ENCODE measurements at places on chromosomes 3 and 15.
A peak's percentile ranks its signal among the peaks of the same experiment; 100 is the strongest.

DNA sequence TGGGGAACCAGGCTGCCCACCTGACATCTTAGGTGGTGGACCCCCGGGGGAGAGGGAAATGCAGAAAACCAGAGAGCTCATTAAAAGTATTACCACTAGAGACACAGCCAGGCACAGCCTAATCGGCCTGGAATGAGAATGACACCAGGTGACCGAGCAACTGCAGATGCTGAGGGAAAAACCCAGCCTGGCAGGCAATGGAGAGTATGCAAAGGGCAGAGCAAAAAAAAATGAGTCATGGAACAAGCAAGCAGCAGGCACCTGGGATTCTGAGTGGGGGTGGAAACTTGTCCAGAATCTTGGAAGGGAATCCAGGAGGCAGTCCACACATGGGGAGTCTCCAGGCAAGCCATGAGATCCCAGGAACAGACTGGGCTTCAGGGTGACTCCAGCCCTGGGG, 183.7 kb upstream of the LRRN1 start:
- no peak for DNase-seq

DNA sequence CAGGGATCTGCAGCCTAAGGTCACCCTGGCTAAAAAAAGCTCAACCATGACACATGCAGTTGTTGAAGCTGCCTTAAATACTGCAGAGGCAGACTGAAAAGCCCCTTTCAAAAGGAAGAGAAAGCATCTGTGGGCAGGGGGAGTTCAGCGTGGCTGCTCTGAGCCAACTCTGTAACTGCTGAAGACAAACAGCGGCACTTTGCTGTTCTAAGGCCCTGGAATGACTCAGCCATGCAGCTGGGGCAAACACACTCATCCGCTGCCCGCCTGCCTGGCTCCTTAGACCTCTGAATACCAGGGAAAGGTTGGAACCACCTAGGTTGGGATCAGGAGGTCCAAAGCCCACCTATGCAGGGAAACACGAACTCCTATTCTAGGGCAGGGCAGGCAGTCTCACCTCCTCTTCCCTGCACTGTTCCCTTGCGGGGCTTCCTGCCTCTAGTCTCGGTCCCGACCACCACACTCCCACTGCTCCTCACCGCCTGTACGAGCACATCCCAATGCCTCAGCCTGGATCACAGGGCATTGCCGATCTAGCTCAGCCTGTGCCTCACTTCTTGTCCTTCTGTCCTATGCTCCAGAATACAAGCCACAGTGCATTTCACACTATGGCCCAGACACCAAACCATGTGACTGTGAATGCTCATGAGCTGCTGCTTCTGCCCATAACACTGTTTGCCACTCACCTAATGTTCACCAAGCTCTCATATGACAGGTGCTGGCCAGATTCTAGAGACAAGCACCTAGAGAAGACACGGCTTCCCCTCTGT, 6.6 kb upstream of the MUSTN1 start:
- no peak for DNase-seq

- DNase-seq = no peak
These were observed 81.4 kb upstream of the PXYLP1 start for GRCh38 chr3:141150081-141150830.

DNA sequence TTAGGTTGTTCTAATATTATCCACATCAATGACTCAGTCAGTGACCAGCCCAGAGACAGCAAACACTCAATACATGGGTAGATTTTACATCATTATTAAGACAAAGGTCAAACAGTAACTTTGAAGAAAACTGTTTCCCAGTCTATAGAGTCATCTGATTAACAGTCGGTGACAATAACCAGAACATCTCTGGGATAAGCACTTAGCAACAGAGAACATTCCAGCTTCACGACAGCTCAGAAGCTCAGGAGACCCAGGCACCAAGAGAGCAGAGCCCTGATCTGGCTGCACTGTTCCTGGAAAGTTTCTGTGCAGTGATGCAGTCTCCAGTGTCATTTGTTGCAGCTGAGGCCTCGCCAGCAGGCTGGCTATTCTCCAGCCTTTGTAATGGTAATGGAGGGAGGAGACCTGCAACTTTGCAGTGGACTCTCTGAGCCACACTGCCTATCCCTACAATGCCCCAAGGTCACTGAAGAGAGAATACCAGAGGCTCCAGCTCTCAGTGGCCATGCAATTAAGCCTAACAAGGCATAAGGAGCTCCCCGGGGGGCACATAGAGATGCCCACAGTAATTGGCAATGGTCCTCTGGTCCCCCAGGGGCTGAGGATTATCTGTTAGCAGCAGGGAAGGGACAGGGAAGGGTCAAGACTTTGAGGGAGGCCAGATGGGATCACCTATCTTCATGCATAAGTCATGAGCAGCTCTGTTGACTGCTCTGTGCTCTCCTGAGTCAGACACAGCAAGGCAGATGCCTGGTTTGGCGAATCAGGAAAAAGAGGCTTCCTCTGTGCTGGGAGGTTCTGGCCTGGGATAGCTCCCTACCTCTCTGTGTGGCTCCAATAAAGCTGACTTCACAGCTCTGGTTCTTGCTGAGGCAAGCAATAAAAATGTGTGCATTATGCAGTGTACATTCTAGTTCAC, 163.6 kb downstream of the CTNNB1 start:
- DNase-seq = no peak

- no peak for DNase-seq
These were observed 250.9 kb upstream of the CFAP20DC start for GRCh38 chr3:59300733-59301132.

GRCh38 chr3:29746163-29746760, 465.4 kb downstream of the RBMS3 start:
- DNase-seq = no peak

GRCh38 chr15:91122296-91122695, 22.2 kb downstream of the SV2B start:
- no peak for DNase-seq

GRCh38 chr3:187318819-187319616, 27.5 kb upstream of the MASP1 start:
- peak; percentile 60 for DNase-seq

GRCh38 chr3:175512700-175513099, 653.6 kb downstream of the NAALADL2 start:
- DNase-seq = no peak

DNA sequence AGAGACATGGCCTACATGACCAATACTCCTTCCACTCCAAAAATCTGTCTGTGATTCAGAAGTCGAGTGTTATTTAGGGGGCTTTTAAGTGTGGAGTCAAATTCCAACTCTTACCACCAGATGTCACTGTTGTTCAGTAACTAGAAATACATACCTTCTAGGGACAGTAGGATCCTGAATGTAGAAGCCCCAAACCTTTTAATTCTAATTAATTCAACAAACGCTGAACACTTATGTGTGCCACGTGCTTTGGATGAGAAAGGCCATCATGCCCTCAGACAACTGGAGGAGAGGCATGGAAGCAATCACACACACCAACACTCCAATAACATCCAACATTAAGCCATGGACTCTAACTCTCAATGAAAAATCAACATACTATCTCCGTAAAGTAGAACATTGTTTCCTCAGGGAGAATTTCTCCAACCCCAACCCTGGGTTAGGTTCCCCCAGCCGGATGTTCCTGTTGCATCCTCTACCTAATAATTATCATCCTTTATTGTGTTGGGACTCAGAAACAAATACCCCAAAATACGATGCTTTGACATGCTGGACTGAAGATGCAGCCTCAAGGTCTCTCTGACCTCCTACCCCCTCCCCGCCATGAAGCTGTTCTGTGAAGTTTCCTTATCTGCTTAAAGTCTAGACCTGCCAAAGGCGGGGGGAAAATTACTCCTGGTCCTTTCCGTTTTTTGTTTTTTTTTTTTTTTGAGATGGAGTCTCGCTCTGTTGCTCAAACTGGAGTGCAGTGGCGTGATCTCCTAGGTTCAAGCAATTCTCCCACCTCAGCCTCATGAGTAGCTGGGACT, 8.0 kb upstream of the CCDC13 start:
- peak; percentile 90 for DNase-seq

DNA sequence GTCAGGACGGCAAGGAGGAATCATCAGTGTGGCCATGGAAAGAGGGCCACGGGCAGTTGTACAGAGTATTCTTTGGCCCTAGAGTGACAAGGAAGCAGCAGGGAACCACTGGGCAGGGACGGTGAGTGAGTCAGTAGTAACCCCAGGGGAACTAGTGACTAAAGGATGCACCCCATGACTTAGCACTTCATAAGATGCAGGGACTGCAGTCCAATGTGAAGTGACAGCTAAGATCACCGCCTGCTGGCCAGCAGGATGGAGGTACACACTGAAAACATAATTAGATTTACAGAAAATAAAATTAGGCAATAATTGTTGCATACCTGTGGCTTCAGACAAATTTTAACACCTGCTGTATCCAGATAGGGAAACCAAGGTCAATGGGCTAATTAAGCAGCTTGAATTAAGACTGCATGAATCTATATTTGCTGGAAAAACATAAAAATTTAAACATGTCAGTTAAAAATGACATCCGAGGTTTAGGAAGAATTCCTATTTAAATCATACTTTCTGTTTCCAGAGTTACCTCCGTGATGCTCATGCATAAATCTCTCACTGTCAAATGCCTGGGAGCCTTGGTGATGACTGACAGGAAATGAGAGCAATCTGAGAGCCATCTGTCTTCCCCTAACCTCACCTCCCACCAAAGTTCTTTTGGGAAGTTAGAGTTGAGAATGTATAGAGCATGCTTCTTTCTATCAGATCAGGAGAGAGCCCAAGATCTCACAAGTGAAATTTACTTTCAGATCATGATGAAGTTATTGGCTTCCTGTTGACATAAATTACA, 56.5 kb downstream of the DCLK3 start:
- peak; percentile 18 for DNase-seq

- no peak for DNase-seq
These were observed 20.6 kb upstream of the SLC4A7 start for GRCh38 chr3:27504749-27505148.

- peak; percentile 100 for DNase-seq
These were observed at the start of gene SIN3A for GRCh38 chr15:75451674-75452363. SIN3A (minus strand) TSS chr15:75451690; CDS start chr15:75430375, 21,315 bp downstream.

- peak; percentile 26 for DNase-seq
These were observed 19.8 kb upstream of the P2RY12 start for GRCh38 chr3:151404316-151404715.

- no peak for DNase-seq
These were observed 26.1 kb upstream of the ZCWPW2 start for GRCh38 chr3:28322464-28322863.

DNA sequence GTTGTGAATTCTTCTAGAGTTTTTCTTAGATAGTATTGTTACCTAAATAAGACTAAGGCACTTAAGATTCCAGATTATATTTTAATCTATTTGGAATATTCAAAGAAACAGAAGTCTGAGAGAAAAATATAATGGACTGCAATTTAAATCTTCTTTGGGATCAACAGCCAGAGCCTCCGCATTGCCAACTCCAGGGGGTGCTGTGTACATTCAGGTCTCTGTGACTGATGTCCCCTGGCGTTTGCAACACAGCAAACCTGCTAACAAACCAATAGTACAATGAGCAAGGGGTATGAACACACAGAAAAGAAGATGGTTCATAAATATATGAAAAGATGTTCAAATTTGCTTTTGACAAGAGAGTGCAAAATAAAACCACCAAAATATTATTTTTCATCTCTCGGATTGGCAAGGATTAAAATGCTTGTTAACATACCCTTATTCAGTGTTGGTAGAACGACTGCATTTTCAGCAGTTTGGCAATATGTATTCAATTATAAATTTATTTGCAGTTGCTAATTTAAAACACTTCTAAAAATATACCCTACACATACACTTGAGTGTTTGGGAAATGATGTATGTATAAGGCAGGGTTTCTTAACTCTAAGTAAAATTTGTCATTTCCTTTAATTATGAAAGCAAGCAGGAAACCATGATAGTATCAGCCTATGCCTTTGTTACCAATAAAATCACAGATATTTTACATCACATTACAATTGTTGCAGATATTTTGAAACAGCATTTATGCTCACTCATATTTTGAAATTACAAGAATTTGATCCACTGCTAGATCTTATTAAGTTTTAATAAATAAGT, 16.1 kb upstream of the TM4SF1 start:
- DNase-seq = peak; percentile 57

GRCh38 chr3:143769616-143770015, 78.7 kb downstream of the SLC9A9 start:
- no peak for DNase-seq

DNA sequence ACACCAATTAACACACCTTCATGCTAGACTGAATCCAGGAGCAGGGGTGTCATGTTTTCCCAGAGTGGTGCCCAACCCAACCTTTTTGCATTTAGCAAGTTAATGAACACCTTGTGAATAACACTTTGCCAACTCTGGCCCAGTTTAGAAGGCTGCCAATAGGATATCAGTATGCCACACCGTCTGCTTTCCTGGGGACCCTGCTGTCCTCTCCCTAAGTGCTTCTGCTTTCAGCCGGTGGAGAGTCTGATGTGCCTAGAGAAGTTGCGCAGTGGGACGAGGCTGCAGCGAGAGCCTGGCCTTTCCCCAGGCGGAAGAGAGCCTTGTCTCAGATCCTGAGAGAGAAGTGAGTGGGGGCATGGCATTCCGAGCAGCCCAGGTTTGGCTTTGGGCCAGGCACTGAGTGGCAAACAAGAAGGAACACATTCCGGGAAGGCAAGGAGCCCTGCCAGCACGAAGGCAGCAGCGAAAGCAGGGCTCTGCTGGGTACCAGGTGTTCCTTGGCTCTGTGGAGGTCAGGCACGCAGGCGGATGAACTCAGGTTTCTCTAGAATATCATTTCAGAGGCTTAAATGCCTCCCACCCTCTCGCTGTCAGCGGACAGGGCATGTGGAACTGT, 36.9 kb downstream of the SENP8 start:
- no peak for DNase-seq

- DNase-seq = no peak
These were observed 46.4 kb downstream of the DNASE1L3 start for GRCh38 chr3:58164199-58164879.

GRCh38 chr3:15769256-15769915, 28.4 kb downstream of the ANKRD28 start:
- DNase-seq = peak; percentile 42

GRCh38 chr3:89025185-89025584, 82.2 kb upstream of the EPHA3 start:
- DNase-seq = no peak

GRCh38 chr3:12663401-12663935, 449 bp downstream of the RAF1 start:
- DNase-seq = no peak

GRCh38 chr3:143266927-143267326, 147.4 kb downstream of the CHST2 start:
- no peak for DNase-seq

DNA sequence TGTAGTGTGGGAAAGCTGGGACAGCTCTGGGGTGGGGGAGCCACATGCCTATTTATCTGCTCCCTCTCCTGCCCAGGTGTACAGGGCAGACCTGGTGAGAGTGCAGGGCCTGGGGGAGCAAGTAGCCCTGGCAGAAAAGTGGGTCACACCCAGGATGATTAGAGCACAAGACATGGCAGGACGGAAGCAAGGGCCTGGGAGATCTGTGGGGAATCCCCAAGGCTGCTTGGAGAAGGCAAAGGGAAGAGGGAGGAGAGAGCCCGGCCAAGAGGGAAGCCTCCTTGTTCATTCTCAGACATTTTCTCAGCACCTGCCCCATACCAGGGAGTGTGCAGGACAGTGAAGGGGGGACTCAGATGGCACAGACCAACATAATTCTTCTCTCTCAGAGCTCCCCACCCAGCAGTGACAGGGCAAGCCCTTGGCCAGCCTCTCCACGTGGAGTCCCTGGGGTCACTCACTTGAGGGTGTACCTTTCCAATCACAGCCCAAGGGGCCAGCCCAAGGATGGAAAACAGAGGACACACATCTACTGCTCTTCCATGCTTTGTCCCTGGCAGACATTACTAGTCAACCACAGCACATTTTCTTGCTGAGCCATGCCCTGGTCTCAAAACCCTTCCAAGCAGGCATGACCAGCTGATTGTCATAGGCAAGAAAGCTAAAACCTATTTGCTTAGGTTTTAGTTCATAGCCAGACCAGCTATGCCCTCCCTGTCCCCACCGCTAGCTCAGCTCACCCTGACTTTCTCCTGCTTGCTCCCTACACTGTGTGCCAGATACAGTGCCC, 4.9 kb upstream of the DUSP7 start:
- DNase-seq = no peak
